ENCODE measurements at places on chromosomes 4 and X.

DNA sequence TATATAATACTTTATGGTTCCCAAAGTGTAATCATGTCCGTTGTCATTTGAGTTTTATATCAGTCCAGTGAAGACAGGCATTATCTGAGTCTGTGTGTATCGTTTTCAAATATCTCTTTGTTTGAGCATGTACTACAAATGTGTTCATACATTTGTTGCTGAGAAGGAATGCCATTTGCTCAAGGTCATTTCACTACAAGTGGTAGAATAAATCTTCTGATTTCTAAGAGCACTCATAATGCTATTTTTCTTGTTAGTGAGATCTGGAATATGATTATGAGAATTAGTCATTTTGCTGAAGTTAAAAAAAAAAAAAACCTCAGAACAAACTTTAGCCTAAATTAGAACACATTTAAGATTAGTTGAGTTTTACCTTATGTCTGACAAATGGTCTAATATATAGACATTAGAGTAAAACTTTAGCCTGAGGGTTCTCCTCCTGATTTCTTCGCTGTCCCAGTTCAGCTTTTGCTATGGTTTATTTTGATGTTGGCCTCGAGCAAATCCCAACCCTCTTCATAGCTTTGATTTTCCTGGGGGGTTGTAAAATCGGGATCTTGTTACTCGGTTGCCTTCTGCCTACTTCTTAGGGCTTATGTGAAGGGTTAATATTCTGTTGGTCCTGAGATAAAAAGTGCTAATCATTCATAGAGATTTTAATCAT lies 87.1 kb downstream of the TMEM131L start:
- DNase-seq, result no peak

DNA sequence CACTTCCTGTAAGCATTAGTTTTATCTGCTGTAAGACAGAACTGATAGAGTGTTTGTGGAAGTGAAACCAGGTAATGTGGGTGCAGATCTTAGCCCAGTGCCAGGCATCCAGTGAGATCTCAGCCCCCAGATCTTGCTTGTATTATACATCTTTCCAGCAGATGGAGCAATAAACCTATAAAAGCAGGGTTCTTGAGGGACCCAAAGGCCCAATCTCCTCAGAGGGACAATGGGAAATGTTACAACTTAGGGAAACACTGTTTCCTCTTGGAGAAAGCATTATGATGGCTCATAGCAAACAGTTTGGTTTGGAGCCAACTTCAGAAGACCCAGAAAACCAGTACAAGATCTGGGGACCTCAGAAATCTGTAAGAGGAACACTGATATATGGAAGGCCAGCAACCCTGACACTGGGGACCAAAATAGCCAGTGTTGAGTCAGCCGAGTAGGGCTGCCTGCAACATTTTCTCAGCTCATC lies 206.3 kb downstream of the SLC7A11 start:
- DNase-seq, result peak; percentile 20

GRCh38 chr4:6301051-6301731 lies 31.5 kb downstream of the WFS1 start:
- DNase-seq, result no peak

DNA sequence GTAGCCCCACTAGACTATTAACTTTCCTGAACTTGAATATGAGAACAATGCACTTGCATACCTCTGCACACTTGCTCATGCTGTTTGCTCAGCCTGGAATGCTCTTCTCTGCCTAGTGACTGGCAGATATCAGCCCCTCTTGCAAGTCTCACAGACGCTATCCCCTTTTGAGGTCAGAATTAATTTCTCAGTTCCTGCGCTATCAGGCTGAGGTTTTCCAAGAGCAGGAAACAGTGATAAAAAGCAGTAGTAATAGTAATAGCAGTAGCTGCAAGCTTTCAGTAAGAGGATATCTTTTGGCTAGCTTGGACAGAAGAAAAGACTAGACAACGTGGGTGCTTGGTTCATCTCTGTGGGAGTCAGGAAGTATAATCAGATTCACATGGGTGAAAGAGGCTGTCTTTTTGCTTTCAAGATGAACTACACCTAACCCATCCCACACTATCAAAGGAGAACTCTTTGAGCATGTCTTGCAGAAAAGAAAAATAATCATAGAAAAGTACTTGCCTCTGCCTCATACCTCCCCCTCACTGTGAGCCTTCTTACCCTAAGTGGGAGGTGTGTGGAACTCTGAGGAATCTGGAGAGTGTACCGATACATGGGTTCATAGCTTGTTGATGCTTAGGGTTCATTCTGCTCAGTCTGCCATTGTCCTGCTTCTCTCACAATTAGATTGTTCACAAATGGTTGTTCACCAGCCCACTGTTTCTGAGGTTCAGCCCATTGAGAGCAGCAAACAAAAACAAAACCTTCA lies 11.3 kb upstream of the DRP2 start:
- DNase-seq, result no peak

DNA sequence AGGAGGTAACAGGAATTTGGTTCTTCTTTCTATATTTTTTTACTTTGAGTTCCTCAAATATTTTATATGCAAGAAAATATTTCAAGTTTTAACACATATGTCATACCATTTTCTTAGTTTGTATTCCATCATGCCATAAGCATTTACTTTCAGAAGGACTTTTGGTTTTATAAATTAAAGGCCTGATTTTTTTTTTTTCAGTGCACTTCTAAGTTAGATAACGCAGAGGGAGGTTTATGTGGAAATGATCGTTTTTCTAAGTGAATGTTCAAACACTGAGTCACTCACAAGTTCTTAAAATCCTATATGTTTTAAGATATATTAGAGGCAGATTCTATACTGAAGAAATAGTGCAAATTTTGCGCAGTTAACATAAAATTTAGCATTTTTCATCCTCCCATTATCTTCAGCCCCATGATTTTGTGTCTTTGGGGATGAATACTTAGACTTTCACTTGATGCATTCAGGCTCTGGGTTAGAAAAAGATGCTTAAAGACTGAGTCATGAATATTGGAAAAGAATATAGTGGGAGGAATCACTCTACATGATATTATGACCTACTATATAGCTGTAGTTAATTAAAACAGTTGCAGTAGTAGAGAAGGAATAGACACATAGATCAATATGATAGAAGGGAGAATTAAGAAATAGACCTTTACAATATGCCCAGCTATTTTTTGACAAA lies 54.9 kb downstream of the COL4A5 start:
- DNase-seq, result no peak

DNA sequence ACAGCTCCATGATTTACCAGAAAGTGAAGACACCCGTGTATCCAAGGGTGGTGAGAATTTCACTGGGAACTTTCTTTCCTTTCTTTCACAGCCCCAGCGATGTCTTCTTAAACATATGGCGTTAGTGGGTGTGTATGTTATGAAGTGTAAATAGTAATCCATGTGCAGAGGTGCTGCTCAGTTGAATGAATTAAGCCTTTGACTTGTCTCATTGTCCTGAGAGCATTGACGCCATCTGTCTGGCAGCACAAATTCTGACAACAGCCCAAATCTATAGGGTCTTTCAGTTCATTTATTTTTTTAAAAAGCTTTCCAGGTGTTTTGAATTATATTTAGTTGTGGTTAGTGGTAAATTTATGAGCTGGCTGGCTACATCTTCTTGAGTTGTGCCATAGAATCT lies 69.4 kb downstream of the CLCN5 start:
- no peak for DNase-seq

DNA sequence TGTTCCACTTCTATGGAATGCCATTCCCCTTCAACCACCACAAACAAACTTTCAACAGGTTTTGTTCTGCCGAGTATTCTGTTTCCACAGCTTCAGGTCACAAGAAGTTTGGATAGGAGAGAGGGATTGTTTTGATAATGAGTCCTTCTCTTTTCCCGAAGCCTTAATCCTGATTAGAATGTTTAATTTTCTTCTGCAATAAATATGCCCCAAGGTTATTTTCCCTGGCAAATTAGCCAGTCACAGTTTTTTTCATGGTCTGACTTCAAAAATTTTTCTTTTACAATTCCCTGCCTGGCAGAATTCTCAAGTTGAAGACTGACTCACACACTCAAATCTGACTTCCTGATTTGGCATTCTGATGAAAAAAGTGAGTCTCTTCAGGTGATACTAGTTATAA lies 33.1 kb upstream of the EDNRA start:
- DNase-seq, result no peak

DNA sequence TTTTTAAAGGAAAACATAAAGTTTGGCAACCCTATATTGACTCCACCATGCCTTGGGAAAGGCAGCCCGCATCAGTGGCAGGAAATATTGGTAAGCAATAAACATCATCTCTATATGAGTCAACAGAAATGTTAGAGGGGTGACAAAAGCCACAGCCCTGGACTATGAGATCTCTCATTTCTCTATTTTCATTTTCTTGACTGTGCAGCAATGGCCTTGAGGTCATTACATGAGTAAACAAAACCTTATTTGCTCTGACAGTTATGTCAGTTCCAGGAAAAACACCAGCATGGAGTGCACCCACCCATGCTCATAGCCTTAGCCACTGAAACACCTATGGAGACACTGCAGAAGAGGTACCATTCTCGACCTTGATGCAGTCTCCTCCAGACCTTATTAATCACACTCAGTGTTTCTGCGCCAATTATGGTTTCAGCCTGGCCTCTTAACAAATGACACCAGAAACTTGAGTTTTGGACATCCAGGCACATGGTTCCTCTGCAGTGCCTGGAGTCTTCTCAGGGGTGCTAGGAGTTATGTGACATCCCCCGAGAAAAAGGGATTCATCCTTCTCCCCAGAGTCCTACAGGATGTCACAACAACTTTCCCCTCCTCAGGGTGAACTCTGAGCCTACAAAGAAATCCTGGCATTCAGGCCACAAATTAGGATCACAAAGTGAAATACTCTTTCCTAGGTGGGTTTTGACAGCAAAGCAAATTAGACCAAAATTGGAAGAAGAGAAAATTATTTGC lies 16.0 kb upstream of the HPGD start:
- DNase-seq, result no peak

DNA sequence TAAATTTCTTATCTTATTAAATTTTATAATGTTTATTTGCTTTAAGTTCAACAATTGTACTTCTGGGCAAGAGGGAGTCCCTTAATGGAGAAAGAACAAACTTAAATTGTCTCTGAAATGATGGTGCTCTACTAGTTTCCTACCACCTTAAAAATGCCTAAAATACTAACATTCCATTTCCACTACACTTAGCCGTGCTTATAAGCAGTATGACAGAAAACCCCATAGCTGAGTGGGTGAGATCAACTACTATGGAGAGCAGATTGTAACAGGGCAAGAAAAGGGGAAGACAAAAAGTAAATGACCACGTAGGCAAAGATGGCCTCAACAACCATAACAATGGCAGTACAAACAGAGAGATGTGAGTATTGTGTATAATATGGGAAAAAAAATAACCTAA lies 35.0 kb downstream of the RFC1 start:
- no peak for DNase-seq

GRCh38 chrX:103437147-103437873 lies 61.0 kb downstream of the BEX3 start:
- DNase-seq, result no peak

- no peak for DNase-seq
Observed at GRCh38 chrX:106862972-106863688, 40.0 kb downstream of the RIPPLY1 start.

DNA sequence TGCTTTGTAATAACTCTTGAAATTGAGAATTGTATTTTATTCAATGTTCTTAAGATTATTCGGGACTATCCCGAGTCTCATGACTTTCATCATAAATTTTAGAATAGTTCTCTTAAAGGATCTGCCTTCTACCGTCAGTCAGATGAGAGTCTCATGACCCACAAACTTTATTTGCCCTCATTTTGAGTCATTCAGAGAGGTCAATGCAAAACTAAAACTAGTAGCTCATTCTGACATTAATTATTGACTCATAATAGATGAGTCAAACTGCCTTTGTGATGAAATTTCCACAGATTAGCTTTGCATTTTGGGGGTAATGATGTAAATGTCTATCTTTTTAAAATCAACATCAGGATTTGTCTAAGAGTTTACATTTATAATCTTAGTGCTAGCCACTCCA lies 1527.3 kb downstream of the TECRL start:
- no peak for DNase-seq

GRCh38 chr4:1538096-1538410 lies 131.8 kb upstream of the NKX1-1 start:
- no peak for DNase-seq

DNA sequence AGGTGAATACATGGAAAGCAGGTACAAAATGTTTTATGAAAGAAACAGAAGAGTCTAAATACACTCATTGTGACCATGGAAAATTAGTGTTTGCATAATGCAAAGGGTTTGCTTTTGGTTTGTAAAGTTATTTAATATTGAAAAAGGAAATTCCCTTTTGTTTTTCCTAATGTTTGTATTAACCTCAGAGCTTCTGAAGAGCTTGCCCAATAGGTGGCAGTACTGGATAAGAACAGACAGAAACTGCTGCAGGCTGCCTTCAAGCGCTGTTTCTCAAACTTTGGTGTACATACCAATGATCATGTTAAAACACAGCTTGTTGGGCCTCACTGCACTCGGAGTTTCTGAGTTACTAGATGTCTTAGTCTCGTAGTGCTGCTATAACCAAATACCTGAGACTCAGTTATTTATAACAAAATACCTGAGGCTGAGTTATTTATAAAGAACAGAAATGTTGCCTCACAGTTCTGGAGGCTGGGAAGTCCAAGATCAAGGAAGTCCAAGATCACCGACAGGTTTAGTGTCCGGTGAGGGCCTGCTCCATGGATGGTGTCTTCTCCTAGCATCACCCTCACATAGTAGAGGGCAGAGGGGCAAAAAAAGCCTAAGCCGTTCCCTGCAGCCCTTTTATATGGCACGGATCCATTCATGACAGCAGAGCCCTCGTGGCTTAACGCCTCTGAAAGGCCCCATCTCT lies 54.2 kb downstream of the SUPT20HL2 start:
- DNase-seq, result peak; percentile 67

DNA sequence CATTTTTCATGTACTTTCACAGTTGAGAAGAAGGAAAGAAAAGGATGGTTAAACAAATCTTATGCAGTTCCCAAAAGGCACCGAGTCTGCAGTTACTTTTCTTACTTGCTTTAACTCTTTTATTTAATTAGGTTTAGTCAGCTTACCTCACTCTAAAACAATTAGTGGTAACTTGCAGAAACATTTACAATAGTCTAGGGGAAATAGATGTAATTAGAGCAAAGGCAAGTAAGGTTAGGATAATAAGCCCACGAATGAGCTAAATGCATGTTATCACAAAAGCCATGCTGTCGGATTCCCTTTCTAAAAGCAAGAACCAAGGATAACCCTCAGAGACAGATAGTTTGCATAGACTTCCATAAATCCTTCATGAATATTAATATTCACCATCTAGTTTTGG lies 82.0 kb upstream of the VCX2 start:
- no peak for DNase-seq

DNA sequence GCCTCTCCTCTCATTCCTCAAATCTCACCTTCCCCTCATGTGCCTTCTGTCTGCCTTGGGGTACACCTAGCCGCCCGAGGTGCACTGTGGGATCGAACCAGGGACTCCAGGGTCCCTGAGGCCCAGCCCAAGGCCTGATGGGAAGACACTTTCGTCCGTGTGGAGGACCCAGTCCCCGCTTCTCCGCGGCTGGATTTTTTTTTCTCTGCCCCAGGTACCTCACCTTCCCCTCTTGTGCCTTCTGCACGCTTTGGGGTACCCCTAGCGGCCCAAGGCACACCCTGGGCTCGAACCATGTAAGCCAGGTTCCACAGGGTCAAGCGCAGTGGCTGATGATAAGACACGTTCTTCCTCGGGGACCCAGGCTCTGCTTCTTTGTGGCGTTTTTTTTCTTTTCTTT lies 530.7 kb downstream of the CWH43 start:
- DNase-seq, result no peak

- peak; percentile 86 for DNase-seq
Observed at GRCh38 chr4:139030614-139031235, 15.1 kb downstream of the NOCT start.

- DNase-seq, result no peak
Observed at GRCh38 chrX:111483135-111483534, 28.3 kb upstream of the SERTM2 start.

GRCh38 chr4:184409911-184410692 lies 64.2 kb downstream of the IRF2 start:
- no peak for DNase-seq
